ENCODE measurements at places on chromosomes 12 and 14.

- DNase-seq, result no peak
Measured at GRCh38 chr12:68809190-68810026, 1.4 kb downstream of the MDM2 start.

DNA sequence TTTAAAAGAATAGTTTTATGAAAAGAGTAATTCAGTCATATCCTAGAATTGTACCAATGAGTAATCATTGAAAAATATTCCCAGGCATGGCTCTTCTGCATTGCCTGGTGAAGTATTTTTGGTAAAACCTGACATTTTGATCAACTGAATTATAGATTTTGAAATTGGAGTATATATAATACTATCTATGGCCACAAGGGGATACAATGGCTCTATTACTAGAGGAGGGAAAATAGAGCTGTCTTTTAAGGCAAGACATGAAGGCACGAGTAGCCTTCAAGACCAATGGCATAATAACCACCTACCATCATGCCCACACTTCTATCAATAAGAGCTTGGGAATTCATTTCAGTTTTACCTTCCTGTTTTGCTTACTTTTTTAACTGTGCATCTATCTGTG is 1241.4 kb upstream of the TMEM132C start:
- DNase-seq, result no peak

- DNase-seq, result no peak
Measured at GRCh38 chr14:83842547-83842946, 1687.4 kb upstream of the FLRT2 start.

GRCh38 chr12:27025116-27025515 is 2.8 kb downstream of the MED21 start:
- no peak for DNase-seq

DNA sequence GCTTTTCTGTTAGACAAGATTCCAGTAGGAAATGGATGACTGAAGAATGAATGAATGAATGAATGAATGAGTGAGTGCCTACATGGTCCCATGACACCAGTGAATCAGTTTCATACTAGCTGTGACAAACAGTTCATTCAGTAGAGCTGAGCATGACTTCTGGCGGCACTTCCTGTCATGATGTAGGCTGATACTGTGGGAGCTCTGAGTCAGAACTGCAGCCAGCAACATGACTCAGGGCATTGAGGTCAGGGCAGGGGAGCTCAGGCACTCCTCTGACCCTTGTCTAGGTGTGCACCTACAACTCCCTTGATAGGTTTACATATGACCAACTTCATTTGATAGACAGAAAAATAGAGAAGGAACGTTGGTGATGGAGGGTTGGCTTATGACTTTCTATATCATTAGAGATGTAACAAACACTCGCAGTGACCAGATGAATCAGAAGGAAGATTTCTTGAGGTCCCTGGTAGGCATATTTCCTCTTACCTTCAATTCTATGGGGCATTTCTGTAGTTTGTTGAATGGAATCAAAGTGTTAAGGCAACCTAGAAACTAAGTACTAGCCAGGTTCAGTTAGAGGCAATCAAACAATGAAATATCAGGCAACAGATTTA is 139.3 kb upstream of the ARHGAP5 start:
- peak; percentile 69 for DNase-seq

GRCh38 chr14:57875296-57875695 is 9.4 kb upstream of the SLC35F4 start:
- no peak for DNase-seq

- DNase-seq, result no peak
Measured at GRCh38 chr12:11133816-11134215, 628 bp downstream of the TAS2R30 start.

DNA sequence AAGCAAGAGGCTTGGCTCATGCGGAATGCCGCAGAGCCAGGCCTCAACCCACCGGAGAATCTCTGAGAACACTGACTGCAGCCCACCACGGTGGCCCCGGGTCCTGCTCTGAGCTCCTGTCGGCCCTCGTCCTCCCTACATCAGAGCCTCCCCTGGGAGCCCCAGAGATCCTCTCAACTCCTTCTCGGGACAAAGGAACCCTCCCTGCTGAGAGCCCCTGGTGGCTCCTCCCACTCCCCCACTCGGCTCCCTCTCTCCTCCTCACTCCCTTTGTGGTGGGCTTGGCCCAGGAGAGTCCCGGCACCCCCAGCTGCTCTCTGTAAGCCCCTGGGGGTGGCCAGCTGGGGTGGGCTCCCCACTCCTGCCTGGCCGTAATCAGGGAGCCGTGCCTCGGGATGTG is 11.1 kb upstream of the INF2 start:
- DNase-seq, result peak; percentile 50

- no peak for DNase-seq
Measured at GRCh38 chr14:101717663-101718490, 43.6 kb upstream of the PPP2R5C start.

DNA sequence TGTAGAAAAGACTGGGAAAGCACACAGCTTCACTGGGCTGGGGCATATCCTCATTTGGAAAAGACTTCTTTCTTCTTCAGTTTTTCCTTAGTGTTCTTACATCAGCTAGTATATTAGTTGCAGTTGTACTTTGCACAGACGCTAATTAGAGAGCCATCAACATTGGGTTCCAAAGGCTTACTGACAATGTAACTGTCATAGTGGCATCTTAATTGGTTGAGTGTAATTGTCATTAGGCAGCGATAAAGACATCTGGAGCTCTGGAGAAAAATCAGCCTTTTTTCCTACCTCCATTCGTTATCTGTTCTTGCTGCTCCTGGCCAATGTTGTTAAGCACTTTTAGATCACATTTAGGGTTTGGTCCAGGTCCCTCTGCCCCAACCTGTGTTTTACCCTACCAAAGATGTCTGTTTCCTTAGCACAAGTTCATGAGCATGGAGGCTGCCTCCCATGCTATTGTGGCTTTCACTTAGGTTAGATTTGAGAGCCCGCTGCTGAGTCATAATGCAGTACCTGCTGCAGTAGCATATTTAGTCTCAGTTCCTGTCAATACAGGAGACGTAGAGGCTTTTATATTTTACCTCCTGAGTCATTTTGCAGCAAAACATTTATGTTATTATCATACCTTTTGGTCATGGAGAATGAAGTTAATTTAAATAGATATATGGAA is 49.2 kb downstream of the FBXW8 start:
- peak; percentile 35 for DNase-seq

DNA sequence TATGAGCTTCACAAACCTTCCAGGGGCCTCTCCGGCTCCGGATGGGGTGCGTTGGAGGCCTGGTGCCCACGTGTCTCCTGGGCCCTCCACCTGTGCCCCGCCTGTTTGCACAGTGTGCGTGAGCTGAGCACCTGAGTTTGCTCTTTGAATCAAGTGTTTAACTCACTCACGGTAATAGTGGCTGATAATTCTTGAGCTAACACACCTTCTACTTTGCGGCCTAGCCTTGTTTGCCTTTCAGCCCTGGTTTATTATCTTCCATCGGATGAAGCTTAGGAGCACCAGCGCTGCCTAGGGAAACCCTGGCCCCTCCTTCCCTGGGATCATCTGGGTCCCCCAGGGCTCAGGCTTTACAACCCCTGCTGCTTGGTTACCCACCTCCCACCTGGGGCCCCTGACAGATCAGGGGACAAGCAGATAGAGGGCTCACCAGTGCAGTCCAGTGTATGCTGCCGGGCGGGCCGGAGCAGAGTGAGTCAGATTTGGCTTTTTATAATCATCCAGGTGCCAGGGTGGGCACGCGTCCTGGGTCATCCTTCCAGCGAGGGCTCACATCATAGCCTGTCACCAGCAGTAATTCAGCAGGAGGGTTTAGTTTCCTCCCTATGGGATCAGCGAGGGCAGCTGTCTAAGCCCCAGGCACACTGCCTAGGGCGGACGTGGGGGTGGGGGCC is 62.8 kb upstream of the RFLNA start:
- no peak for DNase-seq

GRCh38 chr12:24404086-24404815 is 454.8 kb upstream of the SOX5 start:
- no peak for DNase-seq

- DNase-seq, result no peak
Measured at GRCh38 chr14:23143911-23144310, 24.9 kb upstream of the CEBPE start.

GRCh38 chr12:52444647-52445595 is 7.0 kb downstream of the KRT6B start:
- no peak for DNase-seq

DNA sequence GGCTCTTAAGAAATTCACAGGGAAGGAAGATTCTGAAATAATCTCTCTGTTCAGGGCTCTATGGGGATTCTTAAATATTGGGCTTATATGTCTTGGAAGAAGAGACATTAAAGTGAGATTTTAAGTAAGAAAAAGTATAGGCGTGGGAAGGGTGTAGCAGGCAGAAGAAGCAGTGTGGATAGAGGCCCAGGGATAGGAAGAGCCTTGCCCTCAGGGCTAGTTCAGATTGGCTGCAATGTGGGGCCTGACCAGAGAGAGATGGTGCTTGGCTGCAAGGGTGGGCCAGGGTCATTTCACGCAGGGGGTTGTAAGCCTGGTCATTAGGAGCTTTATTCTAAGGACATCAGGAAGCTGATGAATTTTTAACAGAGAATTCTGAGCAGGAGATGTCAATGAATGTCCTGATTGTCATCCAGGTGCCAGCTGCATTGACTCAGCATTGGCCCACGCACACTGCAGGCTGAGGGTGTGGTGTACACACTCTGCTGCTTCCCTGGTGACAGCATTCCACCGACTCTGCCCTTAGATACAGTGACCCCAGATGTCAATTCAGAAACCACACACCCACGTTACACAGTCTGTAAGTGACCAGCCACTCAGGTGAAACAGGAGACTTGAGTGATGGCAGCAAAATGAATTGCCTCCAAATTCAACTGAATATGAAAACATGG is 582.5 kb downstream of the NRXN3 start:
- peak; percentile 66 for DNase-seq

Measured in head of caudate nucleus (tissue), 42 donors.